ENCODE measurements at places on chromosomes 7 and 10. TPM values are rescaled to one million over a fixed set of nuclear protein-coding genes. Genes with fewer than 3 reads are reported as not detected.
A peak's percentile ranks its signal among the peaks of the same experiment; 100 is the strongest.

- DNase-seq = no peak
Observed at GRCh38 chr7:142784716-142785115, 13.9 kb downstream of the PRSS2 start.

The CAMK1D gene
- 4.8 TPM for total RNA-seq

The ZCCHC24 gene
- total RNA-seq = 20.8 TPM

DNA sequence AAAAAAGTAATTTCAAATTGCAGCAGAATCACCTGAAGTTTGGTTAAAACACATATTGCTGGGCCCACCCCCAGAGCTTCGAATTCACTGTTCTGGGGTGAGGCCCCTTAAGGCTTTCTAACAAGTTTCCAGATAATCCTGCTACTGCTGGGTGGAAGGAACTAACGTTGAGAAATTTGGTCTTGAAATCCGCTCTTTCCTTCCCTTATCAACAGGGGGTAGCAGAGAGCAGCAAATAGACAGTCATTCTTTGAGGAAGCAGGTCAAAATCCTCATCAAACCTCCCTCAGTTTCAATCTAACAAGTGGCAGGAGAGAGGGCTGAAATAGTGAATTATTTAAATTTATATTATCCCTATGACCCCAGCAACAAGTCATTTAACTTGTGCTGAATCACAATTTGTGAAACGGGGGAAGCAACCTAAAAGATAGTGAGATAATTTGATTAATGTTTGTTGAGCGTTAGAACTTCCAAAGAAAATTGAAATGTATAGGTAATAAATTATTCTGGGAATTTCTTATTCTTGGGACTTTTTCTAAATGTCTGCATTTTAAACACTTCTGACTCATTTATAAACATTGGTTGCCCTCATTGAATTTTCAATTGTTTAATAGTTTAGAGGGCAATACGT lies 21.7 kb upstream of the MALSU1 start:
- DNase-seq = peak; percentile 20

- no peak for DNase-seq
Observed at GRCh38 chr10:44984671-44985101, 6.1 kb upstream of the DEPP1 start.

DNA sequence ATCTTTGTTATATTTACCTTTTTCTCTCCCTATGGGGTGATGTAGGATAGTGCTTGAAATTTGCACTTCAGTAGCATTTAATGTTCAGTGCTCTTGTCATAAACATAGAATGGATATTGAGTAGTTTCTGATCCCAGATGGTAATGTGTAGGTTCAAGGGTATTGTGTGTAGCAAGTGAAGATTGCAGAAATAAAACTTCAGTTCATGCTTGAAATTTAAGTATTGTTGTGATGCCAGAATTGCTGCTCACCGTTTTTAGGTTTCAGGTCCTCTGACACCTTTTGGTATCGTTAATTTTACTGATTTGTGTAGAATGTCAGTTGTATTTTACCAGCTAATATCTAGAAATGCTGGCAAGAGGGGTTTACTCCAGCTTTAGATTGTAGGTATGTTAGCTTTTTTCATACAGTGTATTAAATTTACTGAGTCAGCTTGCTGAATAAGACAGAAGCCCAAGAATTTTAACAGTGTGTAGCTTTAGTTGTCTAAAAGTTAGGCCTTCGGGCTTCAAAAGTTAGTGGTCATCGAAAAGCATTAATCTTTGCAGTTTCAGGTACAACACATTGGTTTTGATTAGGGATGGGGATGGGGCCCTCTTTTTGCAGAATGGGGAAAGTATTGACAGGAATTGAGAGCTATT lies 1.9 kb downstream of the PTEN start:
- no peak for DNase-seq

DNA sequence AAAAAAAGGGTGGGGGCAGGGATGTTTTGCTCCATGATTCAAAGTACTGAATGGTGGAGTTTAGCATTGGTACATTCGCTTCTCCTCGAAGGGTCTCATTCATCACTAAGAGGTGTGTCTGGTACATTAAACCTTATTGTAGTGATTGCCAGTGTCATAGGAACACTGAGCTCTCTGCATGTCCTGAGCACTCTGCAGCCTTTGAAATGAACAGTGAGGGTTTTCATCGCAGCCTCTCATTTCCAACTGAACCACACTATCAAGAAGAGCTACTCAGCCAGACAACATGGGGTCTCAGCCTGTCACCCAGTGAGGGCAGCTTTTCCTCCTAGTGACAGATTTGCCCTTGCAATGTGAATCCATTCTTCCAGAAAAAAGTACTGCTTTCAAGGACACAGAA lies 7.6 kb upstream of the DEPP1 start:
- DNase-seq = no peak

The GIMAP2 gene
- 6.6 TPM for total RNA-seq

GRCh38 chr7:49789736-49790135 lies 16.3 kb downstream of the VWC2 start:
- DNase-seq = no peak

DNA sequence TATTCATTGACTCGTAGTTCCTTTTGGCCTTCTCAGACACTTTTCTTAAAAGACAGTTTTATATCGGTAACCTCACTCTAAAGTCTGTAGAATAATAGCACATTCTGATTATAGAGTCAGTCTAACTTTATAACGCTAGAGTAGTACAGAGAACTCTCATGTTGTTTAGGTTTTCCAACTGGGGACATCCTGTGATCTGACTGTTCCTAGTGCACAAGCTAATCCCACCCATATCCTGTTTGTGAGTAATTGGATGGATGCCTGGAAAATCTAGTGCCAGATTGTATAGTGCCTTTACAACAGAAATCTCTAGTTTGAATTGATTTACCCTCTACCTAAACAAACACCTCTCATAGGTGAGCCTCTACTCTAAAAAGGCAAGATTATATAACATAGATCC lies 107.4 kb downstream of the ZEB1 start:
- DNase-seq = no peak

DNA sequence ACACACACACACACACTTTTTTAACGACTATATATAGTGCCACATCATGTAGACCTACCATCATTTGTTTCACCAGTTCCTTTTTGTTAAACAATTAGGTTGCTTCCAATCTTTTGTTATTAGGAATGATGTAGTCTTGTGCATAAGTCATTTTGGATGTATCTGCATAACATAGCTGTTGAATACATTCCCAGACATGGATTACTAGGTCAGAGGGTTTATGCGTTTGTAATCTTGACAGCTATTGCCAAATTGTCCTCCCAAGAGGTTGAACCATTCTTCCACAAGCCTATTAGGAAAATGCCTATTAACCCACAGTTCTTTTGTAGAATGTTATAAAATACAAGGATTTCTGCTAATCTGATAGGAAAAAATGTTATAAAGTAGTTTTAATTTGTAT lies 87.3 kb downstream of the PALS2 start:
- DNase-seq = no peak

DNA sequence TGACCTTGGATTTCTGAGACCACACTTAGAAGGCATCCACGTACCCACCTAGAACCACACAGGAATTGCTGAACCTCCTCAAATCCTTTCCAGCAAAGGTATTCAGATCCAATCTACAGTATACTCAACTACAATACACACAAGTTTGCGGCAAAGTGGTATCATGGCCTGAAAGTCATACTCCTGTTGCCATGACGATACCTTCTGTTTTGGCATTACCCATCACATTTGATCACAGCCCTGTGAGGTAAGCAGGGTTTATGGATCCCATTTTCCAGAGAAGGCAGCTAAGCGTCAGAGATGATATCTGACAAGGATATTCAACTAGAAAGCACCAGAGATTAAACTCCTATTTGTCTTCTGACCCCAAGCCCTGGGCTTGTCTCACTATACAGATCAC lies 32.8 kb downstream of the SGMS1 start:
- DNase-seq = no peak

- peak; percentile 17 for DNase-seq
Observed at GRCh38 chr7:44884621-44885393, 523 bp downstream of the PURB start.

DNA sequence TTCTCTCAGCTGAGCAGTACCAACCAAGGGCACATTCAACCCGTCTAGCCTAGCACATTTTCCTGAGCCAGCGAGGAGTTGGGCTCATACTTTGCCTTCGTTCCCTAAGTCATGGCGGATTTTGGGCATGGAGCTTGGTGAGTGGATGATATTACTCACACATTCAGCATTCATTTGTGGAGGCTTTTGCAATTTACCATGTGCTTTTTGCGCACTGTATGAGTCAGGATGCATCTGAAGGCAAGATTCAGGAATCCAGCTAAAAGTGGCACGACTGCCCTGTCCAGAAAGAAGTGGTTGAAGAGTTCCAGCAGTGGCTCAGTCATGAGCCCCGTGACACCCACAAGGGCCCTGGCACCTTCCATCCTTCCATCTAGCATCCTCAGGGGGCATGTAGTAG lies 24.2 kb upstream of the MGMT start:
- no peak for DNase-seq

The HOXA1 gene
- not detected for total RNA-seq

The NPY4R2 gene
- total RNA-seq = 5.6 TPM

DNA sequence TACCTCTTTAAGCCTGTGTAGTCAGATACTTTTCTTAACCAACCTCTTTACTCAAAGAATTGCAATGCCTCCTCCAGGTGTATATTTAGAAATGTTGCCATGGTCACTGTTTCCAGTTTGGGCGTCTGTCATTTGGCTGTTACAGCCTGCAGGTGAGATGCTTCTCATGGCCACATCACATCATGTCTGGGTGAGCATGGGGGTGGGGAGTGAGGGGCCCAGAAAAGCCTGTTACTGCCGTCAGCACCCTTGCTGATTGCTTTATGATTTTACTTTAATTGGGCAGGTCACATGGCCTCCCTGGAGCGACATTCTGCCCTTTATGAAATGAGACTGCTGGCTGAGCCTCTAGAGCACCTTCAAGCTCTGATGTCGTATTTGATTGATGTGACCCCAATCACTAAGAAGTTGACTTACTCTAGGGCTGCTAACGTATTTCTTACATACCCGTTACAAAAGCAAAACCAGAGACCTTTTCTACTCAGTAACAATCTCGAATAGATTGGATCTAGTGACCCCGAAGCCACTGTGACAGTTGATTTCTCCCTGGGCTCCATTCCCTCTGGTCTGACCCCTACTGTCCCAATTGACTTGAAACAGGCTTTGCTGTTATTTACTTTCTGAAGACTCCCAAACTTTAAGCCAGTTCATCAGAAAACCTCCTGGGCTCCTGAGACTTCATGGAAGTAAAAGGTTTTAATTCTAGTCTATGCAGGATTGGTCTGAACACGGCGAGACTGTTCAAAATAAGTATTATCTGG lies 60.7 kb downstream of the OTUD1 start:
- DNase-seq = no peak

- DNase-seq = no peak
Observed at GRCh38 chr7:158658475-158658874, 46.1 kb downstream of the NCAPG2 start.

The AGMO gene
- total RNA-seq = 13.5 TPM

GRCh38 chr7:2260820-2261219 lies 18.8 kb downstream of the NUDT1 start:
- no peak for DNase-seq

The PSD gene
- 10.9 TPM for total RNA-seq

DNA sequence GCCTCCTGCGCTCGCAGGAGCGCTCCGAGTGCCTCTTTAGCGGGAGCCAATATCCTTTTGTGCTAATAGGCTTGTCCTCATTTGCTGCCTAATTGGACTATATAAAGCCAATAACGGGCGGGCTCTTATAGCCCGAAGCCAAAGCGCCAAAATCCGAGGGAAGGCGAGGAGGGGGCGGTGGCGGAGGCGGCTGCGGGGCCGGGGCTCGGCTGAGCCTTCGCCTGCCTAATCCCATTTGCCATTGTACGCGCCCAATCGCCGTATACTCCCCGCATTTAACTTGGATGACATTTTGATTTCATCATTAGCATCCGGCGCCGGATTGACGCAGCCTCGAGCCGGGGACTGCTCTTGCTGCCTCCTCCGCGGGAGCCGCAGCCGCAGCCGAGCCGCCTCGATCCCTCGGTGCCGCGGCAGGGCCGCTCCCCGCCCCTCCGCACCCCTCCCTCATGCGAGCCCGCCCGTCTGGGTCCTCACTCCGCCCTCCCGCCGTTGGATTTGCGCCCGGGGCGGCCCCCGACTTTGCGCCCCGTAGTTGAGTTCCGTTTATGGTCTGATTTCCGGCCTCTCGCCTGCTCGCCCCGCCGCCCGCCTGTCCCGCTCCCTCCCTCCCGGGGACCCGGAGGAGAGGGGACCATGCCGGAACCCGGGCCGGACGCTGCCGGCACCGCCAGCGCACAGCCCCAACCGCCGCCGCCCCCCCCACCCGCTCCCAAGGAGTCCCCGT lies at the start of gene HMX3:
Gene HMX3 (plus strand): TSS at position 556 of the 727 bp plus-strand sequence. CDS start 81 bp downstream, at position 637.
- no peak for DNase-seq

DNA sequence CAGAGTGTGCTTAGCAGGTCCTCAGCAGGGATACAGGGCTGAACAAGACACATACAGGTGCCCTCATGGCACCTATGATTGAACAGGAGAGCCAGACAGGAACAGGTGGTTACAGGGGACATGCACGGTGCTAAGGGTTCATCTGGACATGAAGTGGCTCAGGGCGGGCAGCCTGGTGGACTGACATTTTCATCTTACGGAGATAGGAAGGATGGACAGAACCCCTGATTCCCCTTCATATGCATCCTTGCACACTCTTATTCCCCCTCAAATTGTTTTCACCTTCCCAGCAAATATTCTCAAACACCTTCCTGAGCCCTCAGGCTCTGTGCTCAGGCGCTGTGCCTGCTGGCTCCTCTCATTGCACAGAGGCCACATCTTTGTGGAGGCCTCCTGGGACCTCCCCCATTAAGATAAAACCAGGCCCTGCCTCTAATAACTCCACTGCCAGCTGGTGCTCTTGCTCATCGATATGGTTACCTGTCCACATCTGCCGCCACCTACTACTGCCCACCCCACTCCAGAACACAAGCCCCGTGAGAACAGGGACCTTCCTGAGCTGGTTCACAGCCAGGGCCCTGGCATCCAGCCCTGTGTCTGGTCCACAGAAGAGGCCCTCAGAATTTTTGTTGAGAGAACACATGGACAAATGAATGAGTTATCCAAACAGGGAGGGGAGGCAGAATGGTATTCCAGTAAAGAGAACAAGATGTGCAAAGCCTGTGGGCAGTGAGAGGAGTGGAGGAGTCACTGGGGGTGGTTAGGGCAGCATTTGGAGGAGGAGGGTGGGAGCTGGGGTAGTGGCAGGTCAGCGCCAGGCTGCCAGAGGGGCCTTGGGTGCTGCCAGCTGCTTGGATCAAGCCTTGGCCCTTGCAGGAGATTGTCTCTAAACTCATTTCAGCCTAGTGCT lies 68.9 kb upstream of the AQP1 start:
- no peak for DNase-seq
